ENCODE measurements at places on chromosomes 5 and 9. TPM values are rescaled to one million over a fixed set of nuclear protein-coding genes. Genes with fewer than 3 reads are reported as not detected.

SV2C gene
- 0.08 TPM for total RNA-seq

PCDHGA5 gene
- 1.7 TPM for total RNA-seq

SPINK4 gene
- not detected for total RNA-seq

IFNA13 gene
- total RNA-seq = not detected

RICTOR gene
- 17.3 TPM for total RNA-seq

SH3TC2 gene
- 4.1 TPM for total RNA-seq

All from fibroblast of the aortic adventitia (primary cell).